ENCODE measurements at places on chromosomes 2 and 18. TPM values are rescaled to one million over a fixed set of nuclear protein-coding genes. Genes with fewer than 3 reads are reported as not detected.

GRCh38 chr2:44833171-44834069, 108.1 kb upstream of the SIX3 start:
- DNase-seq: peak; percentile 72

The SH3BP4 gene
- 89.1 TPM for total RNA-seq

DNA sequence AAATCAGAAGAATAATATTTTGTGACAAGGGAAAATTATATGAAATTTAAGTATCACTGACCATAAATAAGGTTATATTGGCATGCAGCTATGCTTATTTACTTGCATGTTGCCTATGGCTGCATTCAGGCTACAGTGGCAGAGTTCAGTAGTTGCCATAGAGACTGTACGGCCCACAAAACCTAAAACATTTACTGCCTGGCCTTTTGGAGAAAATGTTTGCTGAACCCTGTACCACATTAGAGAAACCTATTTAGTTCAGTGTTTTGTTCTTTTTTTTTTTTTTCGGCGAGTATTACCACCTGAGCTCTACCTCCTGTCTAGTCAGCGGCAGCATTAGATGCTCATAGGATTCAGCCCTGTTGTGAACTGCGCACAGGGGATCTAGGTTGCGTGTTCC, 163.7 kb downstream of the MCFD2 start:
- no peak for DNase-seq

The RESP18 gene
- not detected for total RNA-seq

The MERTK gene
- total RNA-seq: not detected

The BMP10 gene
- not detected for total RNA-seq

DNA sequence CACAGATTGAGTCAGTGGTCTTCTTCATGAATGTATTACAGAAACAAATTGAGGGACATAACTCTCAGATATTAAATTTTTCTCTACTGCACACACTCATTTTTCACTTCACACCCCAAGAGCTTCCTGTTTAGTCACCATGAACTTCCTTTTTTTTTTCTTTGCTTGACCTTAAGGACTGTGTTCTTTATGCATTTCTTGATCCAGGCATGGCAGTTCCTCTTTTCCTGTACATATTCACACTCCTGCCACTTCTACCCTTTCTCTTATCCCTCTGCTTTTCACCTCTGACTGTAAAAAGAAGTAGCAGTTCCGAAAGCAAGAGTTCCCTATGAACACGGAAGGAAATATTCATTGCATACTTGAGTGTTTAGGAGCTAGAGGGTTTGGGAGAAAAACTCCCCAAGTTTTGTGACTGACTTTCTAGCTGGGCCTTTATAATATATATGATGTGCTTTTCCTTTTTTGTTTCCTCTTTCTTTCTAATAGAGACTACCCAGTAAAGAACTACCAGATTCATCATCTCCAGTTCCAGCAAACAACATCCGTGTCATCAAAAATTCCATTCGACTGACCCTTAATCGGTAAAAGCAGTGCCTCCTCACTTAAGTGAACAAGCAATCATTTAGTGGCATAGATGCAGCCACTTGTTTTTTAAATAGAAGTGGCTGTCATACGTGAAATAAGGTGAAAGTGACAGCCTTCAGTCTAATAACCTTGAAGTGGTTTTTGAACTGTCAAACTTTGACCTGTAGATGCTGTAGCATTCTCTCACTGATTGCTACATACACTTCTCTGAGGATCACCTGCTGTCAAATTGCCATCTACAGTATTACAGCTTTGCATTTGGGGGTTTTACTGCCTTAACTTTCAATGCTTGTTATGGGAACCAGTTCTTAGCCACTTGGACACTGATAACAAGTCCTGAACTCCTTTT, 40.8 kb downstream of the PAPOLG start:
- DNase-seq: no peak

DNA sequence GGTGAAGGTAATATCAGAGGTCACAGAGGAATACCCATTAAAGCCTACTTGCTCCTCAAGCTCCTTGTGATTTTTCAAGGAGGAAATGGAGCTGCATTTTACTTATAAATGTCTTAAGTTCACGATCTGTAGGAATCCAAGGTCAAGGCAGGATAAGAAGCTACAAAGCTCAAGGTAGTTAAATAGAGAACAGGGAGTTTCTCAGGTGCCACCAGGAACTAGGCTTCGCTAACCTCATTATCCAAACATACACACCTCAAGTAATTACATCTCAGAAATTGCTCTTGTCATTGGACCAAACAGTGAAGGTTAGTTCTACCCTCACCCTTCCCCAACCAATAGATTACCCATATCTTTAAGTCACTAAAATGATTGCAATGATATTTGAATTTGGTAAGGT, 317.4 kb upstream of the HNRNPA3 start:
- DNase-seq: no peak

The TLX2 gene
- 0.34 TPM for total RNA-seq

- no peak for DNase-seq
These were observed 5.0 kb downstream of the THSD7B start for GRCh38 chr2:136770384-136770783.

The RPRM gene
- 0.34 TPM for total RNA-seq

DNA sequence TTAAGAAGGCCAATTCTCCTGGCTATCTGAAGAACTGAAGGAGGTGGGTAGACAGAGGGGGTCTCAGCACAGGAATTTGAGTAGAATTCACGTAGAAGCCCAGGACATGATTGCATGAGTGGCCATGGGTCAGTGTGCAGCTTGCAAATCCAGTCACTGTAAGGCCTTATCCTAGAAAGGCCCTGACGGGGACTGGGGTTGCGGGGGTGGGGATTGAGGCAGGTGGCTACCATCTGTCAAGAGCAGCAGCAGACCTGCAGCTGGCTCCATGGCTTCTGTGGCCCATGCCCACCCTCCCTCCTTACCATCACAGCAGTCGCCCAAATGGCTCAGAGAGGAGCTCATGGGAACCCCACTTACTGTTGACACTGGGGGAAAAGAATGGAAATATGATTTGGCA, 34.6 kb upstream of the SLC14A1 start:
- no peak for DNase-seq

- no peak for DNase-seq
These were observed 1082.0 kb downstream of the DPP10 start for GRCh38 chr2:115524452-115524851.

DNA sequence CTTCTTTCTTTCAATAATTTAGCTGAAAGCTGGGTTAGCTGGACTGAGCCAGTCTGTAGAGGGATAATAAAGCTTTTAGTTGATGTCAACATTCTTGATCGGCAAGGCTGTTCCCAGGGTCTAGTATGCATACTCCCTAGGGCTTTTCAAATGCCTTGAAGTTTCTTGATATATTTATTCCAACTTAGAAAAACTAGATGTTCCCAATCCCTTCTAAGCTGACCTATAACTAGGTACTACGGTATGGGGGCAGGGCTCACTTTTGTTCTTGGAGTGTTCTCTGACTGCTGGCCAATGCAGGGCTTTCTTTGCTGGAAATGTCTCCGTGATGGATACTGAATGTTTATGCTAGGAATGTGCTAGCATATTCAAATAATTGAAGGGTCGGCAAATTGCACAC, 258.6 kb upstream of the TANK start:
- no peak for DNase-seq

DNA sequence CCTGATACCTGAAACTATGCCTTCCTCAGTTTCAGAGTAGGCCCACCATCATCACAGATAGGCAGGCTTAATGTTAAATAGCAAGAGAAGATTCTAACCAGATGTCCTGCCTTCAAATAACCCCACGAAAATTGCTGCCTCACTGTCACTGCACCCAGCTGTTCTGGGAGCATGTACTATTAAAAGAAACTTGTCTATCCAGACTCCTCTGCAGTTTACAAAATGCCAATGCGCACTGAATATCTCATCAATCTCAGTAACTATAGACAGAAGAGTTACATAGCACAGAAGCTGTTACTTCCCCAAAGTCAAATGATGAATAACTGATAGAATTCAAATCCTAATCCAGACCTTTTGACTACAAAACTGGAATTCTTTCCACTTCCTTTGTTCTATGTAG, 43.9 kb downstream of the WDR75 start:
- no peak for DNase-seq

The BIN1 gene
- total RNA-seq: 36.3 TPM

- DNase-seq: peak; percentile 10
These were observed 29.8 kb upstream of the GALM start for GRCh38 chr2:38636069-38636468.

DNA sequence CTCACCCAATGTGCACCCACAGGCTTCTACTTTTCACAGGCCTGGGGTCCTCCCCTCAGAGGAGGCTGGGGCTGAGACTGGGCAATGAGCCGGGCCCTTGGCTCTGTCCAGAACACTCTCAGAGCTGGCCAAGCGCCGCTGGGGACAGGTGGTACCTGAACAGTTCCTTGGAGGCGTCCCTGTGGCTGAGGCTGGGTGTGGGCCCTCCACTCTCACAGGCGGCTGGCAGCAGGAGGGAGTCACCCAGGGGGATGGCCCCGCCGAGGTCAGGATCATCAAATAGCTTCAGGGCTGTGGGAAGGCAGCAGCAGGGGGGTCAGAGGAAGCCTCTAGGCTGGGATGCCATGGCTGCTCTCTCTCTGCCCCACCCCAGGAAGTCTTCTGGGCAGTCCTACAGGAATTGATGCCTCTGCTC, 27.1 kb downstream of the HS1BP3 start:
- DNase-seq: no peak

The SDC1 gene
- total RNA-seq: 83.3 TPM

GRCh38 chr2:237490009-237490711, 3.1 kb downstream of the MLPH start:
- no peak for DNase-seq

DNA sequence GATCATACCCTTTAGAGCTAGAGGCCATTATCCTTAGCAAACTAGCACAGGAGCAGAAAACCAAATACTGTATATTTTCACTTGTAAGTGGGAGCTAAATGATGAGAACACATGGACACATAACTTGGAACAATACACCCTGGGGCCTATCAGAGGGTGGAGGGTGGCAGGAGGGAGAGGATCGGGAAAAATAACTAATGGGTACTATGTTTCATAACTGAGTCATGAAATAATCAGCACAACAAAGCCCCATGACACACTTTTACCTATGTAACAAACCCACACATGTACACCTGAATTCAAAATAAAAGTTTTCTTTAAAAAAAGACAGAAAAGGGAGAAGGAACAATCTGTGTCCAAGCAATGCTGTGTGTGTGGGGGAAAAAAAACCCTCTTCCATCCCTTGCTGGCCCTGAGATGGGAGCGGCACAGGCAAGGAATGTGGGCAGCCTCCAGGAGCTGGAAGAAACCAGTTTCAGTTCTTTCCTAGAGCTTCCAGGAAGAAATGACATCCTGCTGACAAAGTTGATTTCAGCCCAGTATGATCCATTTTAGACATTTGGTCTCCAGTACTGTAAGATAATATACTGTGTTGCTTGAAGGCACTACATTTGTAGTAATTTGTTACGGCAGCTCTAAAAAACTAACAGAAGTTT, 458.7 kb upstream of the CNTNAP5 start:
- DNase-seq: no peak

Data from M059J (cell line).